Hypothalamus (tissue), 51 donors: ENCODE measurements at places on chromosomes 1 and 21.

DNA sequence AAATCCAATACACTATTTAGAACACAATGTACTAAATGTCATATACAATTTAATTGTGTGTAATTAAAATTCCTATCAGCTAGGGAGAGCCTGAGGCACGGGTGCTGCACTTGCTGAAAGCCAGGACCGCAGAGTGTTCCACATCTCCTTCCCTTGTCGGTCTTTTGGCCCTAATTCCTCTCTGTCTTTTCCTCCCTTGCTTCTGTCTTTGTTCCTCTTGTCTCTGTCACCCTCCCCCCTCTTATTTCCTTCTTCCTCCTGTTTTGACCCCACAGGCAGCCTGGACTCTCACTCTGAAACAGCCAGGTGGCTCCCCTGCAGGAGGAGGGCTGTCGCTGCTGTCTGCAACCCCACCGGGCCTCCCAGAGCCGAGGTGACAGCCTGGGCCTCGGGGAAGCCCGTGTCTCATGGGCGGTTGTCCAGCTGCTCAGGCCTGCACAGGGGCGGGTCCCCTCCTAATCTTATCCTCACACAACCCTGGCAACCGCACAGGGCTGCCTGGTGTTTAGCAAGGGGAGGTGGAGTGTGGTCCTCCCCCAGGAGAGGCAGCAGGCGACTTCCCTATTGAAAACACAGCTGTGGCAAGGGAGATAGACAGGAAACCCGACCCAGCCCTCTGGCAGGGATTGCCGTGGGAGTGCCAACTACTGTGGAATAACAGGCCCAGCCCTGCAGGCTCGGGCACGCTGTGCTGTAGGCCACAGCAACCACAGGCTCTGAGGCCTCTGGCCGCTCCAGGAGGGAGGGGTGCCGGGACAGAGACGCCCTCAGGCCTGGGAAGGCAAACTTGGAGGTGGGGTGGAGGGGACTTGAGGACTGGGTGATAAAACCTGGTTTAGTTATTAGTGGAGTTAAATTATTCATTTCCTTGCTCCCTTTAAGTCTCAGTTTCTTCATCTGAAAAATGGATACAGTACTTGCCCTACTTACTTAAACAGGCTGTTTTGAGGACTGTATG is 68.8 kb upstream of the WDR26 start:
- DNase-seq, result peak; percentile 55

GRCh38 chr1:100249155-100249536 is 488 bp downstream of the DBT start:
- no peak for DNase-seq

DNA sequence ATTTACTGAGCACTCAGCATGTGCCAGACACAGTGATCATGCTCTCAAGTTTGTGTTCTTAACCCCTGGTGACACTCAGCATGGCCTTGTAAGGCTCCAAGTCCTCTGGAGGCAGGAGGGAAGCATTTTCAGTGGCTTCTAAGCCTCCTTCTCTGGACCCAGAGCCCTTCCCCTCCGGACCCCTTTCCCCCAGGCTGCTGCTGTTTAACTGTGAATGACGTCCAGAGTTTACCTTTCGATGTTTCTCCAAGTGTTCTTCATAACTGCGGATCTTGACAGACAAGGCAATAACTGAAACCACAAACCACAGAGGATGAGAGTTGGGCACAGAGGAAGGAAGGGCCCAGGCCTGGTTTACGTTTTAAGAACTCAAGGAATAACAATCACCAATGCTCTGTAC is 6.5 kb downstream of the MRPS15 start:
- no peak for DNase-seq

DNA sequence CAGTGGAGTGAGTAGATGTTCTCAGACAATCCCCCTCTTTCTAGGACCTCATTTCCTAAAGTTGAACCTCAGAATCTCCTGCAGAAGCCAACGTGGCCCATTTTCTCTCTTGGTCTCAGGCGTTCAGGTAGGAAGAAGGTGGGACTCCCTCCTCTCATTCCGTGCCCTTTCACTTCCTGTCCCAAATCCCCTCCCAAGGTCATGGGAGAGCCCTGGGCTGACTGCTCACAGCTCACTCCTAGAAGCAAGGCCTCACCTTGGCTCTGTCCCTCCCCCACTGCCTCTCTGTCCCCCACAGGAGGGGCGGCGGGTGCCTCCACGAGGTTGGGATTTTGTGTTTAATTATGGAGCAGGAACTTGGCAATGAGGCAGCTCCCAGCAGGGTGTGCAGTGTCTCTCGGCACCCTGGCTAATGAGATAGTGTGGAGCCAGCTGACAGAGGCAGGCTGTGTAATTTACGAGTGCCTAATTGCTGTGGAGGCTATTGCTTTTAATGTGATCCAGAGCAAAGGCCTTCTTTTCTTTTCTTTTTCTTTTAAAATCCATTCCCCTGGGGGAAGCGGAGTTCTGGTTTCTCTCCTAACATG is 9.1 kb upstream of the CDK18 start:
- no peak for DNase-seq

GRCh38 chr1:156090138-156090839 is 8.0 kb upstream of the MEX3A start:
- no peak for DNase-seq

GRCh38 chr1:110003747-110004428 is 19.3 kb downstream of the AHCYL1 start:
- DNase-seq, result no peak

DNA sequence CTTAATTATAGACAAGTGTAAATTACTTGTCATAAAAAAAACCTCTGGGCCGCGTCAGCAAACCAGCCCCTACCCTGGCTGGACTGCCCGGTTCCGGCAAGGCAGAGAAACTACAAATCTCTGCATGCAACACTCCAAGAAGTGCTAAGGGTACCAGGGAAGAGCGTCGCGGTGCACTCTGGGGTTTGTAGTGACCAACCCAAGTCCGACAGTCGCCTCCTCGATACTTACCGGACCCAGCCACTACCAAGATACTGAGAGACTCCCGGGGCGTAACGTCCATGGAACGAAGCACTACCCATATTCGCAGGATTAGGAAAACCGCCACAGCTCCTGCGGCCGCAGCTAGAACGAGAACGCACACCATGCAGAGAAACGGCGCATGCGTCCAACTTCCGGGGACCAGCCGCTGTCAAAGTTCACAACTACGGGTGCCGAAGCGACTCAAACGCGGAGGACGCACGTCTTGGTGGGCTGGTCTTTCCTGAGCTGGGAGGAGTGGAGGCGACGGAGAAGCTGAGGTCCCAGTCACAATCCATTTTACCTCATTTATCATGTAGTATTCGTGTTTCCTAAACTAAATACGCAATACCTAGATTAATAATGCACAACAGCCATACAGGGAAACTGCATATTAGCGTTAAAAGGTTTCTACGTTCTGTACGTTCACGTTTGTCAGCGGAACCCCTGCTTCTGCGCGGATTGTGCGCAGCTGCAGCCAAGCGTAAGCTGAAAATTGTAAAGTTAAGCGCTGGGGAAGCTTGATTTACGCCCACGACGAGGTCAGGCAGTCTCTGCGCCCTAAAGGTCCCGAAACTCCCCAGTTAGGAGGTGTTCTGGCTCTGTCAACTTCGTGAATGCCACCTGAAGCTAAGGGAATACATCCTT is at the start of gene ALG14:
TSS of gene ALG14 (minus strand) at position 420 of the 888 bp plus-strand sequence. CDS start at position 367, 53 bp downstream.
- peak; percentile 87 for DNase-seq

DNA sequence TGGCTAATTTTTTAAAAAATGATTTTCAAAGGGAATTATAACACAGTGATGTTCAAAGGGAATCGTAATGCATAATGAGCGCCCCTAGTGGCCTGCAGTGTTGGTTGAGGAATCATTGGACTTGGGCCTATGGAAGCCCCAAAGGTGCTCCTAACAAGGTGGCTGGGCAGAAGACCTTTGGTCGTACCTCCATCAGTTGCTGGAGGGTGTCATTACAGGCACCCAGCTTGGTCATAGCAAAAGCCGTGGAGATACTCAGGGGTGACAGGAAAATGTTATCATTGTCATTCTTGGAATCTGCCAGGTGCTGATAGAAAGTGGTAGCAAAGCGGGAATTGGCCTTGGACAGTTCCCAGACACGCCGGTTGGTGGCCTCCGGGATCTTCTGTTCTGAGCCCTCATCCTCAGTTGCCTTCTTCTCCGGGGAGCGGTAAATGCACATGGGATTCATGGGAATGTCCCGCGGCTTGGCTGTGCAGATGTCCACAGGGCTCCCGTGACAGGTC is 2.7 kb downstream of the SERPINC1 start:
- DNase-seq, result no peak

GRCh38 chr1:33394770-33395169 is 36.1 kb downstream of the PHC2 start:
- no peak for DNase-seq

DNA sequence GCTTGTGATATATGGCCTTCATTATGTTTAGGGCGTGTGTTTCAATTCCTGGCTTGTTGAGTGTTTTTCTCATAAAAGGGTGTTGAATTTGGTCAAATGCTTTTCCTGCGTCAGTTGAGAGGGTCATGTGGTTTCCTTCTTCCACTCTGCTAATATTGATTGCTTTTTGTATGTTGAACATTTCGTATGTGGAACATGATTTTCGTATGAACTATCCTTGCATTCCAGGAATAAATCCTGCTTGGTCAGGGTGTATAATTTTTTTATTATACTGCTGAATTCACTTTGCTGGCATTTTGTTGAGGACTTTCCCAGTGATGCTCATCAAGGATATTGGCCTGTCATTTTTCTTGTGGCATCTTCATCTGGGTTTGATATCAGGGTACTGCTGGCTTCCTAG is 4.7 kb upstream of the ATAD3A start:
- DNase-seq, result no peak

DNA sequence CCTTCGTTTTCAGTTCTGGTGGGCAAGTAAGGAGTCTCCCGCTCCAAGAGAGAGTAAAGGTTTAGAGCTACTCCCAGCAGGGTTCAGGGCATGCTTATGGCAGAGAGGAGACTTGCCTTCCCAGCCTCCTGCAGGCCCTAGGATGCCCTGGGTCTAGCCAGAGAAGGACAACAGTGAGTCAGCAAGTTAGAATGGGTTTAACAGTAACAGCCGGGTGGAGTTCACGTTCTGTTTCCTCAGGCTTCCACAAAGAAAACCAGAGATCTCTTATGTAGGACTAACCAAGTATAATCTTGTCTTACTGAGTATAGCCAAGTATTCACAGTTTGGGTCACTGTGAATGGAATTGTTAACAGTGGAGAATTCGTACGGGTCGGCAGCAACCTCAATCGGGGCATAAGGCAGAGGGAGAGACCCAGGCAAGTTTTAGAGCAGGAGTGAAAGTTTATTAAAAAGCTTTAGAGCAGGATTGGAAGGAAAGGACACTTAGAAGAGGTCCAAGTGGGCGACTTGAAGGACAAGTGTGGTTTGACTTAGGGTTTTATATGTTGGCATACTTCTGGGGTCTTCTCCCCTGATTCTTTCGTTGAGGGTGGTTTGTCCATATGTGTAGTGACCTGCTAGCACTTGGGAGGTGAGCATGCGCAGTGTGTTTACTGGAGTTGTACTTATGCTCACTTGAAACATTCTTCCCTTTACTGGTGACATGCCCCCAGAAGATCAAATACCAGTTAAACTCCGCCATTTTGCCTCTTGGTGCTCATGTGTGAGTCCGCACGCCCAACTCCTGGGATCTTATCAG is 4.5 kb downstream of the OVAAL start:
- no peak for DNase-seq

DNA sequence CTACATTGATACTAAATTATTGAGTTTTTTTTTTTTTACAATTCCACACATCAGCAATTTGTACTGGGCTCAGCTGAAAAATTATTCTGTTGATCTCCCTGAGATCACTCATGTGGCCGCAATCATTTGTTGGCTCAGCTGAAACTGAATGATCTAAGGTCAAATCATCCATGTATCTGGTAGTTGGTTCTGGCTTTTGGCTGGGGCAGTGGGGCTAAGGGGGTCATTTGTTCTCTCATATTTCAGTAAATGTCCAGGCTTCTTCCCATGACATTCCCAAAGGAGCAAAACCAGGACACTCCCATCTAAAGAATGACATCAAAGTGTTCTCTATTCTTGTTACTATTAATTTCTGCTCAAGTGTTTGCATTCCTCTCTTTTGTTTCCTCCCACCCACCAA is 806.7 kb upstream of the ADGRL2 start:
- no peak for DNase-seq

GRCh38 chr1:64231153-64231552 is 27.7 kb downstream of the UBE2U start:
- no peak for DNase-seq

GRCh38 chr1:43388613-43389012 is 987 bp downstream of the MED8 start:
- no peak for DNase-seq

DNA sequence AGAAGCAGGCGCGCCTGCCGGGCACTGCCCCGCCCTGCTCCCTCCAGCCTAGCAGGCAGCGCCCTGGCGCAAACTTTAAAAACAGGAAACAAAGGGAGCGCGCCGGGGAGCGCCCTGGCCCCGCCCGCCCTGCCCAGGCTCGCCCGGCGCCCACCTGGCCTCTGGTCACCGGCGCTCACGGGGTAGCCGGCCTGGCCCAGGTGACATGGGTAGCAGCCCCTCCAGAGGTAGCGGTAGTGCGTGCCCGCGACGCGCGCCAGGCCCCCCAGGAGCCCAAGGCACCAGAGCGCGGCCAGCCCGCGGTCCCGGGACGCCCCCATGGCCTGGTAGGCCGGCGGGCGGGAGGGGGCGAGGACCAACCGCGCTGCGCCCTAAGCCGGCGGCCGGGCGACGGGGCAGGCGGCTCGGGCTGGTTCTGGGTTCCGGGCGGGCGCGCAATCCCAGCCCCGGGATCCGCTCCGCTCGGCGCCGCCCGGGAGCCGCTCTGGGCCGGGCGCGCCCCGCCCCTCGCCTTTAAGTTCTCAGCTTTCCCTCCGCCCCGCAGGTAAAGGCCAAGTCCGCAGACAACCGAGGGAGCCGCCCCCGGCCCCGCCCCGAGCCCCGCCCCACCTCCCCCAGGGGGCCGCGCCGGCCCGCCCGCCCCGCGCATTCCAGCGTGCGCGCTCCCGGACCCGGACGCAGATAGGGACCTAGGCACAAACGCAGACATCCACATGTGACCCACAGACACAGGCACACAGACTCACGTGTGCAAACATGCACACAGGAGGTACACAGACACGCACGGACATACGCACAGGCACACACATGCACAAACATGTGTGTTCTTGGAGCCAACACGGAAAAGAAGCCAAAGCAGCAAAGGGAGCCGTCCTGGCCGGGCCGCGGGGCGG is 76.7 kb downstream of the ARHGEF16 start:
- no peak for DNase-seq

- DNase-seq, result no peak
Measured at GRCh38 chr21:43369124-43369523, 57.8 kb downstream of the SIK1 start.

- DNase-seq, result no peak
Measured at GRCh38 chr1:213982672-213983492, 4.9 kb upstream of the PROX1 start.

GRCh38 chr1:223730479-223731132 is 18.3 kb downstream of the CAPN2 start:
- DNase-seq, result no peak

DNA sequence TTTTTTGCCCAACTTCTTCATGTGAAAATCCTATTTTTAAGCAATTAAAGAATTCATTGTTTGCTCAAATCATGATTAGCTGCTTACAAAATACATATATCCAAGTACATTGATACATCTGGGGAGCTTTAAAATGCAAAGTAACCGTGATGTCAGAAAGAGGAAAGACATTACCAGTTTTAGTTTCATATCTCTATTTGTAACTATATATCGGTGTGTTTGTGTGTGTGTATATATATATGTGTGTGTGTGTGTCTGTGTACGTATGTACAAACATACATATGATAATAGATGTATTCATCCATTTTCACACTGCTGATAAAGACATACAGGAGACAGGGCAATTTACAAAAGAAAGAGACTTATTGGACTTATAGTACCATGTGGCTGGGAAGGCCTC is 310.1 kb downstream of the DPYD start:
- no peak for DNase-seq

- no peak for DNase-seq
Measured at GRCh38 chr1:150765296-150765976, at the start of gene CTSS. TSS of gene CTSS (minus strand) at chr1:150765778. CDS start at chr1:150764763, 1,015 bp downstream.

GRCh38 chr1:197510691-197511378 is 242.8 kb downstream of the CRB1 start:
- DNase-seq, result no peak
